Glomerular endothelial cell (primary cell): ENCODE measurements at places on chromosomes 16 and 17. TPM values are rescaled to one million over a fixed set of nuclear protein-coding genes. Genes with fewer than 3 reads are reported as not detected.

The RTN4RL1 gene
- total RNA-seq = not detected in 2 replicates

The SLFN12L gene
- 0.05 TPM in 1 of 2 replicates, not detected in the other for total RNA-seq

The YBX2 gene
- not detected in 2 replicates for total RNA-seq

The SULT1A1 gene
- total RNA-seq = 1.6 and 2.5 TPM in 2 replicates

The TMC7 gene
- 1.1 and 2.7 TPM in 2 replicates for total RNA-seq

The PRDM7 gene
- total RNA-seq = not detected in 2 replicates

DNA sequence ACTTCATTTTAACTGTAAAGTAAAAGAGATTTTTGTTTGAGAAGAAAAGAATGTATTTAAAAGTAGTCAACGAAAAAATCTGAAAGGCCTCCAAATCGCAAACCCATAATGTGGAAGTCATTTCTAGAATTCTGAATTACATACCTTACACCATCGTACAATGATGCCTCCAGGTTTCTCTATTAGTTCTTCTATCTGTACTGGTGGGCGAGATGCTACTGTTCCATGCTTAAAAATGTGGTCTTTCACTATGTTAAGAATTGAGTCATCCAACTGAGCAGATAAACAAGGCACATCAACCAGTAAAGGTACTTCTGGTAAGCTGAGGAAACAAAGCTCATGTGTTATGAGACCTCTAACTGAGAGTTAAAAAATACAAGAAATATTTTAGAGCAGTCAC is 28.5 kb downstream of the CRLF3 start:
- DNase-seq = no peak

DNA sequence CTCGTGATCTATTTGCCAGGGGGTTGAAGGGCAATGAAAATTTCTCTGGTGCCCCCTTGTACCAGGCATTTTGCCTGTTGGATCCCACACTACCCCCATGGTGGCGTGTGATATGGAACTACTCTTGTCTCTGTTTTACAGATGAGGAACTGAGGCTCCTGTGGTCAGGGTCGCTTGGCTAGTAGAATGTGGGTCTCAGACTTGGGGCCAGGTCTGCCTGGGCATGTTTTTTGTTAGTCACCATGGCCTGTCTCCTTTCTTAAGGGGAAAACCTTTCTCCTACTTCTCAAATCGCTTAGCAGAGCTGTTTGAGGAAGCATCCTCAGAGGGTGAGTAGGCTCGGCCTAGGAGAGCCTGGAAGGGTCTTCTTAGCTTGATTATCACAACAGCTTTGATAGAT is 51.2 kb downstream of the CLEC16A start:
- DNase-seq = no peak

DNA sequence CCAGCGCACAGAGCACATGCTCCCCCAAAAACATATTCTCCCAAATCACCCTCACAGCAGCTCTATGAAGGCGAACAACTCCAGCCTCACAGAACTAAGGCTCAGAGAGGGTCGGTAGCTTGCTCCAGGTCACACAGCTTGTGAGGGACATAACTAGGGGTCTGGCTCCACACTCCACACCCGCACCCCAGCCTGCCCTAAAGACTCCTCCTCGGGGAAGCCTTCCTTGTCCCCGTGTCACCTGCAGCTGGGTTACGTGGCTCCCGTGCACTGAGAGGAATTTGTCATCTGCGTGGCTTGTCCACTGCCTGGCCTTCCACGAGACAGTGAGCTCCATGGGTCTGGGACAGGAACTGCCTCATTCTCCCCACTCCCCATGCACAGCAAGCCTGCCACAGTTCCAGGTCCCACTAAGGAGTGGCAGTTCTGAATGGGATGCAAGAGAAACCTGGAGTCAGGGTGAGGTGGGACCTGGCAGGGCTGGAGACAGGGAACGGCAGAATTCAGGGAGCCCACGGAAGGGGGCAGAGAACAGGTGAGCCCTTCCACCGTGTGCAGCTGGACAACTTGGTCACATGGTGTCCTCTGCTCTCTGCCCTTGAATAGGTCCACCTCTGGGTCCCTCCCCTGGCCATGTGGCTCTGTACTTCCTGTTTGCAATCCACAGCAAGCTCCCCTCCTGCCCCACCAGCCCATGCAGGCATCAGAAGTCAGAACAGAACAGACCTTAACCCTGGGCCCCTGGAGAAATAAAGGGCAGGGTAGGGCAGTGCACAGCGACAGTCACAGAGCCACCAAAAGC is 27.4 kb downstream of the TNFRSF13B start:
- DNase-seq = no peak

- no peak for DNase-seq
Observed at GRCh38 chr17:78210111-78210510, 3.9 kb upstream of the BIRC5 start.

DNA sequence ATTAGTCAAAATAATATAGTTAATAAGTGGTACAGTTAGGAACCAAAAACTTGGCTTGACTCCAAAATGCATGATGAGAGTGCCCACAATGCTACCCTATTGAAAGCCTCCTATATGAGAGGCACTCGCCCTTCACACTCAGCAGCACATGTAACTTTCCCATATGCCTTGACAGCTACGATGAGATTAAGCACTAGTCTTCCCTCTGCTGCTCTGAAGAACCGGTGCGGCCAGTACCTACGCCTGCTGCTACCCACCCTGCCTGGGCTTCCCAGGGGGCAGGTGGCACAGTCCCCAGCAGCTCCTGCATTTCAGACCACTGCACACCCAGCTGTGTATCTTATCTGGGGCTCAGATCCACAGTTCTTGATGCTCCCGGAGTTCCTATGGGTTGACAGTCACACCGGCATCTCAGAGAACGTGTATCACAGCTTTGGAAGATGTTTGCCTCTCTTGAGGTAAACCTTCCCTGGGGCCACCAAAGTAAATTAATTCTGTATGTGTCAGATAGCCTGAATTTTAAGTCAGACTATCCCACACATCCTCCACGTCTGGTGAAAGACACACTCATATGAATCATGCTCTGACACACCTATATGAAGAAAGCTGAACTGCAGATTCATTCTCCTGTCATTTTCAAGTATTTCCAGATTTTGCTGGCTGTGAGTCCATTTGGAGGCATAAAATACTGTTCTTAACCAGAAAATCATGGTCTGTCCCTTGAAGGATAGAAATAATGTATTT is 77.8 kb downstream of the MYH10 start:
- no peak for DNase-seq

GRCh38 chr16:75774197-75774596 is 47.9 kb upstream of the CPHXL start:
- DNase-seq = no peak

DNA sequence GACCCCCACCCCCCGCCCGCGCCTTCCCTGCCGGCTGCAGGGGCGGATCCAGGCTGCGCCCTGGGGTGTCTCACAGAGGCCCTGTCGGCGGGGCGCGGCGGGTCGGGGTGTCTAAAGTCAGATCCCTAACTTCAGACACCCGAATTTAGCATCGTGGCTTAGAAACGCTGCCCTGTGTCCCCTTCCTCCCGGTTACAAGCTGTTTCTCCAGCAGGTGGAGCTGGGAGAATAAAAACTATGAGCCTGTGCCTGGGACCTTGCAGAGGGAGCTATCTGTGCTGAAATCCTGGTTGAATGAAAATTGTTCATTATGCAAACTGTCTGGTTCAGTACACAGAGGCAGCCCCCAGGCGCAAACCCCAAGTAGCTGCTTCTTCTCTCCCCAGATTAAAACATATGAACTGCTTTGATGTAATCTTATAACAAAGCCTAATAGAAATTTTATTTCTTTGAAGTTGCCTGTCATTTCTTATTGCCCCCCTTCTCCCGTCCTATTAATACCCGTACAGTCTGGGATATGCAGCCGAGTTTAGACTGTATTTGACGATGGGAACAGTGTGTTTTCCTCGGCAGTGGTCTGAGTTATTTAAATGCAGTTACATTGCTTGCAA is 79.0 kb downstream of the RPA1 start:
- DNase-seq = peak; percentile 27

GRCh38 chr16:27237219-27238015 is 31.2 kb downstream of the NSMCE1 start:
- no peak for DNase-seq

GRCh38 chr16:79587897-79588296 is 12.6 kb downstream of the MAF start:
- no peak for DNase-seq

DNA sequence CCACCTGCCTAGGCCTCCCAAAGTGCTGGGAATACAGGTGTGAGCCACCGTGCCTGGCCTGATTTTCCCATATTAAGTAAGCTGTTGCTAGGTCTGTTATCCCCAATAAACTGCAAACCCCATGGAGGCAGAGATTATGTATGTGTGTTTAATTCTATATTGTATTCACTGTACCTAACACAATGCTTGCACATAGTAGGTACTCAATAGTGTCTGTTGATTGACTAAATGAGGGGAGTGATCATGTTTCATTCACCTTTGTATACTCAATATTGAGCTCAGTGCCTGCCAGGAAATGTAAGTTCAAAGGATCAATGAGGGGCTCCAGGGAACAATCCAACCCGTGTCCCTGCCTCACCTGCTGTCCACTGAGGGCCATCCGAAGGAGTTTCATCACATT is 14.6 kb upstream of the GGA2 start:
- no peak for DNase-seq

DNA sequence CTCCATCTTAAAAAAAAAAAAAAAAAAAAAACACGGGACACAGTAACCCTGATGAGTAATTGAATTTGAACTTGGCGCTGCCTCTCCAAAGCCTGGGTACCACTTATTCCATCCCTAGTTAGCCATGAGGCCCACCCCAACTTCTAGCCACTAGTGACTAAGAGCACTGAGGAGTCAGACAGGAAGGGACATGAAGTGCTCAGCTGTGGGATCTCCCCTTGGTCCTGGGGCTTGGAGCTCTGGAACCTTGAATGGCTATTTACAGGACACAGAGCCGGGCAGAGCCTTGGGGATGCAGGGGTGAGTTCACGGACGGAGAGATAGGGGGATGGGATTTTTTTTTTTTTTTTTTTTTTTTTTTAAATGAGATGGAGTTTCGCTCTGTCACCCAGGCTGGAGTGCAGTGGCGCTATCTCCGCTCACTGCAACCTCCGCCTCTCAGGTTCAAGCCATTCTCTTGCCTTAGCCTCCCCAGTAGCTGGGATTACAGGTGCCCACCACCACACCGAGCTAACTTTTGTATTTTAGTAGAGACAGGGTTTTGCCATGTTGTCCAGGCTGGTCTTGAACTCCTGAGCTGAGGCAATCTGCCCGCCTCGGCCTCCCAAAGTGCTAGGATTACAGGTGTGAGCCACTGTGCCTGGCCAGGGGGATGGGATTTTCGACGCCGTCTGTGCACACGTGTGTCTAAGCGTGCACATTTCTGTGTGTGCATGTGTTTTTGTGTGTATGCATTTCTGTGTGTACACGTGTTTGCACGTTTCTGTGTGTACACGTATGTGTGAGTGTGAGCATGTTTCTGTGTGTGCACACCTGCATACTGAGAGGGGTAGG is 20.4 kb upstream of the CIBAR2 start:
- DNase-seq = no peak
